Activated CD4-positive, alpha-beta T cell treated with anti-CD3 and anti-CD28 coated beads for 24 hours (primary cell): ENCODE measurements at places on chromosomes 11 and 22.
A peak's percentile ranks its signal among the peaks of the same experiment; 100 is the strongest.

DNA sequence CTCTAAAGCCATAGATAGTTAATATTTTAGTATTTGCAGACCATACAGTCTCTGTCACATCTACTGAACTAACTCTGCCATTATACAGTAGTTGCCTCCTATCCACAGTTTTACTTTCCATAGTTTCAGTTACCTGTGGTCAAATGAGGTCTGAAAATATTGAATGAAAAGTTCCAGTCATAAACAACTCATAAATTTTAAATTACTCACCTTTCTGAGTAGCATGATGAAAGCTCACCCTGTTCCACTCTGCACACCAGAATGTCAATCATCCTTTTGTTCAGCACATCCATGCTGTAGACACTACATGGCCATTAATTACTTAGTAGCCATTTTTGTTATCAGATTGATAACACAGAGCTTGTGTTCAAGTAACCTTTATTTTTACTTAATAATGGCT is 51.7 kb upstream of the ME3 start:
- no peak for DNase-seq

- peak; percentile 33 for DNase-seq
These were observed 705 bp downstream of the UNC93B1 start for GRCh38 chr11:68002938-68003845.

- DNase-seq = no peak
These were observed 10.2 kb upstream of the AMPD3 start for GRCh38 chr11:10444725-10445315.

GRCh38 chr11:107043242-107044006 is 25.1 kb upstream of the GUCY1A2 start:
- no peak for DNase-seq

GRCh38 chr11:64448599-64449380 is 89.8 kb downstream of the RPS6KA4 start:
- peak; percentile 43 for DNase-seq
